ENCODE measurements at places on chromosomes 6 and 20.

- no peak for DNase-seq
Observed at GRCh38 chr6:23456396-23456795, 669.6 kb upstream of the NRSN1 start.

- DNase-seq = no peak
Observed at GRCh38 chr6:120675886-120676285, 658.4 kb downstream of the TBC1D32 start.

- no peak for DNase-seq
Observed at GRCh38 chr20:16548068-16548672, 25.1 kb downstream of the KIF16B start.

- DNase-seq = no peak
Observed at GRCh38 chr6:33976437-33977360, 169.2 kb downstream of the GRM4 start.

DNA sequence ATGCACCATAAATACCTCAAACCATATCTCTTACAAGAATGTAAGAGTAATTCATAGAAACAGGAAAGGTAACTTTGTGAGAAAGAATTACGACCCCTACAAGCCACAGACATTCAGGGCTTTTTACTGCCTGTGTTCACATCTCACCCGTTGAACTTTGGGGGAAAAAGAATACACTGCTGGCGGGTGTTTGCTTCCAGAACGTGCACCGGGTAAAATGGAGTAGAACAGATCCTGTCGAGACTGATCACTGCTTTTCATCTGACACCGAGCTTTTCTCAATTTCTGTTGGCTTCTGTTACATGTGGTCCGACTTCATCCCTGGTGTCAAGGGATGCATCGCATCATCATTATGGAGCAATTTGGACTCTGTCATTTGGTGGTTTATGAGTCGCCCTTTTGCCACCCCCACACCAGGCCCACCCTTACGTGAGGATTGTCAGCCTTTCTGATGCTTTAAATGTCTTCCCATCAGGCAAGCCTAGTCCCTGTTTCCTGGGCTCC is 219.2 kb upstream of the ZFP64 start:
- peak; percentile 12 for DNase-seq

- no peak for DNase-seq
Observed at GRCh38 chr20:17655865-17656479, 26.1 kb downstream of the RRBP1 start.

DNA sequence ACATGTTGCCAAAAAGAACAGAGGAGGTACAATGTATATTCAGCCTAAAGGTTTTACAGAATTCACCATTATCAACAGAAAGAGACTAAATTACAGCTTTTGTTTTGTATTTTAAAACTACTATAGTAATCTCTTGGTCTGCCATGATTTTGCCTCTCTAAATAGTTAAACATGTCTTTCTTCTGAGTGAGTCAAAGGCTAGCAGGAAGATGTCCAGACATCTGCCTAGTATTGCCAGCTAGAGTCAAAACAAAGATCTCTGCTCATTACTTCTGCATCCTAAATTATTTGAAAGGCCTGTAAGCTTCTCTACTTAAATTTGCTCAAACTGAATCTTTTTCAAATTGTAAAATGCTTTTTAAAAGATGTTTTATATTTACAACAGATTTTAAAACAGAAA is 8.8 kb downstream of the ASF1A start:
- DNase-seq = no peak
